ENCODE measurements at places on chromosomes 11 and 22. TPM values are rescaled to one million over a fixed set of nuclear protein-coding genes. Genes with fewer than 3 reads are reported as not detected.

GRCh38 chr11:76395296-76395695, 14.2 kb downstream of the GVQW3 start:
- H3K27me3 ChIP-seq: no peaks in the 10 kb centered on the region
- no peaks in the 10 kb centered on the region for H3K36me3 ChIP-seq
- no peak overlapping the region for H3K27ac ChIP-seq
- DNase-seq: no peak

- H3K4me1 ChIP-seq: no peaks in the 10 kb centered on the region
- no peak for DNase-seq
- H3K27me3 ChIP-seq: no peaks in the 10 kb centered on the region
- no peak overlapping the region for H3K4me3 ChIP-seq
- H3K36me3 ChIP-seq: no peaks in the 10 kb centered on the region
Measured at GRCh38 chr11:108398439-108398838, 68.9 kb downstream of the C11orf65 start.

DNA sequence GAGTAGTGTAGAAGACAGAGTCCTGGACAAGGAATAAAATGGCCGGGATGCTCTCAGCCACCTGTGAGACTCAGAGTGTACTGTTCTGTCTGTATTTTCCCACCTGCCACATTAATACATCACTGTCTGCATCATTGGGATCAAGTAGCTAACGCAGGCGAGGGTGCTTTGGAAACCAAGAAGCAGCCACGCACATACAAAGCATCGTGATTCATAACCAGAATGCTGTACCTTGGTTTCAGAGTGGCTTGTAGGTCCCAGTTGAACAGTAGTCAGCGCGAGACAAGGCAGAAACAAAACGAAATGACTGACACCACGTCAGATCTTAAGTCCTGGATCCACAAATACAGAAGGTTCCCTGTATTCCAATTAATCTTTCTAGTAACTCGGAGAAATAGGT, 198.3 kb downstream of the GRIK4 start:
- no peak overlapping the region for H3K27ac ChIP-seq
- no peaks in the 10 kb centered on the region for H3K36me3 ChIP-seq
- no peak for DNase-seq
- H3K4me1 ChIP-seq: no peaks in the 10 kb centered on the region

- no peak for DNase-seq
- no peaks in the 10 kb centered on the region for H3K27me3 ChIP-seq
- H3K36me3 ChIP-seq: peaks cover 4% of the 10 kb centered on the region
- H3K4me3 ChIP-seq: no peak overlapping the region
- peaks cover 27% of the 10 kb centered on the region for H3K4me1 ChIP-seq
Measured at GRCh38 chr11:12251666-12252560, 125.5 kb upstream of the PARVA start.

GRCh38 chr11:133134314-133135173, 397.8 kb downstream of the OPCML start:
- H3K36me3 ChIP-seq: no peaks in the 10 kb centered on the region
- H3K27ac ChIP-seq: no peak overlapping the region
- H3K4me1 ChIP-seq: peaks cover 9% of the 10 kb centered on the region
- DNase-seq: peak; percentile 64
- no peak overlapping the region for H3K4me3 ChIP-seq

DNA sequence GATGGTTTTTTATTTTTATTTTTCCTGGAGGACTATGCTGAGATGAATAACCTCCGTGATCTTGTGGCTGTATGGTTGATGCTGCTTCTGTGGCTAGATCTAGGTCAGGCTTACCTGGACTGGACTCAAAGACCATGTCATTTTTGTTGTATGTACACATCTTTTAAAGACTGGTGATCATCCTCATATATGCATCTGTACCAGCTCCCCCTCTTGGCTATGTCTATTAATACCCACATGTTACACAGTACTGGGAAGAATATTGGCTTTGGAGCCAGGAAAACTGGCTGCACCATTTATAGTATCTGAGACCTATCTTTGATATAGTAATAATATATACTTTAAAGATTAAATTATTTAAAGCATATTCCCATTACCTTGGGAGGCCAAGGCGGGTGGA, 18.4 kb upstream of the PITPNB start:
- no peaks in the 10 kb centered on the region for H3K4me1 ChIP-seq
- H3K4me3 ChIP-seq: no peak overlapping the region
- H3K27me3 ChIP-seq: no peaks in the 10 kb centered on the region
- no peak overlapping the region for H3K27ac ChIP-seq
- no peaks in the 10 kb centered on the region for H3K36me3 ChIP-seq

GRCh38 chr11:33347490-33348125, 90.4 kb downstream of the HIPK3 start:
- no peak overlapping the region for H3K4me3 ChIP-seq
- no peaks in the 10 kb centered on the region for H3K4me1 ChIP-seq
- no peaks in the 10 kb centered on the region for H3K27me3 ChIP-seq
- DNase-seq: no peak
- H3K36me3 ChIP-seq: peaks cover 56% of the 10 kb centered on the region

STK33 gene
- total RNA-seq: 45.4 TPM

HORMAD2 gene
- total RNA-seq: not detected
